NCI-H446 (cell line): ENCODE measurements at places on chromosomes 5 and 9.

DNA sequence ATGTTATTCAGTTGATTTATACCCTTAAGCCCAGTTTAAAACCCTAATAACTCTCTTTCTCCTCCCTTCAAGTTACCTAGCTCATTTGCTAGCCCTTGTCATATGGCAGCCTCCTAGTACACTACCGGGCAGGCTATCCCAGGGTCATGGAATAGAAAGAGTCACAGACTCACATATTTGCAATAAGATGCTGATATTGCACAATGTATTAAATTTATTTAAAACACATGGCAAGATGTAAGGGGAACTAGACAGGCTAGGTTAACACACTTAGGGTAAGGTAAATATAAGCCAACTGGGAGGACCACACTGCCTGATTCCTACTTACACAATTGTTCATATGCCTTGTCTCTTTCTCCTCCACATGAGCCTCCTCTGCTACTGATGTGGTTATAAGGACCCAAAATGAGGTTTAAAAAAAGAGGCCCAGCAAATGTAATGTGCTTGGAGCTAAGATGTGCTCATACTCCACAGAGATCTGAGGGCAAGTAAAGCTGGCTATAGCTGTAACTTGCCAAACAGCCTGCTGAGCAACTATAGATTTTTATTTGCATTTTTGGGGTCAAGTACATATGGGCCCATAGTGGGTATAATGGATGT, 130.0 kb downstream of the ENC1 start:
- no peak for DNase-seq

DNA sequence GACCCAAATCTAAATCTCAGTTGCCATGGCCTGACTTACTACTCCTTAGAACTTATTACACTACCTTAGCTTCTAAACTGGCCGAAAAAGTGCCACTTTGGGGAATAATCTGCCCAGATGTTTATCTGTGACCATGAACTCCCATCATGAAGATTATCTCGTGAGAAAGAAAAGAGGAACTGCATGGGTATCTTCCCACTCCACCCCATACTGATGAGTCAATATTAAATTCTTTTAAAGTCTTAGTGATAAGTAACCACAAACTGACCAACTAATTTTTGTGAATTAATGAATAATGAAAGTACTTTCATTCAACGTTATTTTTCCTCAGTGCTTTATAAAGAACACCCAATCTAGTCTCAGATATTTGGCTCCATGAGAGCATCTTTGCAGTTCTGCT, 493.5 kb downstream of the EBF1 start:
- DNase-seq = no peak

DNA sequence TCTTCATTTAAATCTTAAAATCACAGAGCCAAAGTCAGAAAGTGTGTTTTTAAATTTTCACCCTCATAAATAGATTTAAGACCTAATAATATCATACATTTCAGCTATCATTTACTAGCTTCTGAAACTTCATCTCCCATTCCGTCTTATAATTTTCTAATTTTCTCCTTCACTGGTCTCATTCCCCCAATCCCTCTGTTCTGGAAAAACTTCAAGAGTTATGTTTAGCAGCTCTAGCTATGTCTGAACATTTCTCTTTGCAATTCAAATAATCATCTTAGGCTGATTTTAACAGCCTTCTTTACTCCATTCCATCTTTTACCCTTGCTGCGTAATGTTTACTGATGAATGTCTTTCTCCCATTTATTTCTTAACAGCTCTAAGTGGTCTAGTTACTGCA, 192.4 kb downstream of the SLF1 start:
- DNase-seq = no peak

GRCh38 chr5:955886-956761, 52.5 kb upstream of the NKD2 start:
- DNase-seq = no peak

- peak; percentile 23 for DNase-seq
These were observed 64.7 kb downstream of the STK10 start for GRCh38 chr5:172123269-172123692.

DNA sequence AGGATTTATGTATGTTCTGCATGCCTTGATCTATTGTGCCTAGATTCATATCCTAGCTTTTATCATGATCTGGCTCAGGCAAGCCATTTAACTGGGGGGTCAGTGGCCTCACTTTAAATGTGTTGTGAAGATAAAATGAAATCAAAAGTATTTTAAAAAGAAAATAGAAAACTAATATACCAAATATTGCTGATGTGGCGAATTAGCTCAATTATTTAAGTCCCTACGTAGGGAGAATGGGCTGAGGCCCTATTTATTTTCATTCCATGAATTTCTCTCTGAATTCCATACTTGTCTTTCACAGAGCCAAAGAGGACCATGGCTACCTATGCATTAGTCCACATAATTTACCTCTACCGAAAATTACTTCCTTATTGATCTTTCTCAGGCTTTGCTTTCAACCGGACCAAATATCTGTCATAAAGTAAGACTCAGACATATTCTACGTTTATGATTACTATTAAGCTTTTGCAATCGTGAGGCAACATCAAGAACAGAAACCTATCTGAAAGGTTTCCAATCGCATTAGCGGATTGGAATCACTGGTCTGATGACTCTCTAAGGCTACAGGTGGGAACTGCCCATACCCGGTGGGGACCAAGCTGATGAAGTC, 1.7 kb downstream of the MBLAC2 start:
- DNase-seq = no peak
